NB4 (cell line): ENCODE measurements at places on chromosomes 12 and 14.

DNA sequence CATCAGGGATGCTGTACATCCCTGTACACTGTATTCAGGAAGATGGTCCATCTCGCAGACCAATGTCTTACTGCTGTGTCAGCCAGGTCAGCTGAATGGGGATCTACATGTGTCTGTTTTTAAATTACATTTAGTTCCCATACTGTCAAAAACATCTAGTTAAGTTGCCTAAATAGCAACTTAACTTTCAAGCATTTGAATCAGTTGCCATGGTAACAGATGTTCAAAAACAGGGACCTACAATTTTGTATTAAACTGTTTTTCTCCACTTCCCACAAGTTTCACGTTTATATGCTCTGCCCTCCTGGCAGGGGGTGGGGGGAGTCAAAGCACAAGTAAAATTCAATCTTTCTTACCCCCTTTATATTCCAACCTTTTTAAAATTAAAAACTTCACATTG is 38.3 kb downstream of the C12orf42 start:
- DNase-seq = no peak

- DNase-seq = peak; percentile 30
Measured at GRCh38 chr12:3076730-3077571, at the start of gene TSPAN9. TSPAN9 (plus strand) TSS chr12:3077379; CDS start chr12:3201194, 123,815 bp downstream.

GRCh38 chr14:51430079-51430478 is 190.0 kb downstream of the TMX1 start:
- DNase-seq = no peak

GRCh38 chr14:54933006-54933405 is 30.4 kb upstream of the GCH1 start:
- no peak for DNase-seq

GRCh38 chr12:4975574-4975973 is 65.9 kb downstream of the KCNA1 start:
- DNase-seq = no peak

GRCh38 chr14:102320033-102320660 is 601 bp downstream of the ZNF839 start:
- peak; percentile 57 for DNase-seq

GRCh38 chr12:120940006-120940405 is 35.8 kb upstream of the SPPL3 start:
- peak; percentile 54 for DNase-seq

DNA sequence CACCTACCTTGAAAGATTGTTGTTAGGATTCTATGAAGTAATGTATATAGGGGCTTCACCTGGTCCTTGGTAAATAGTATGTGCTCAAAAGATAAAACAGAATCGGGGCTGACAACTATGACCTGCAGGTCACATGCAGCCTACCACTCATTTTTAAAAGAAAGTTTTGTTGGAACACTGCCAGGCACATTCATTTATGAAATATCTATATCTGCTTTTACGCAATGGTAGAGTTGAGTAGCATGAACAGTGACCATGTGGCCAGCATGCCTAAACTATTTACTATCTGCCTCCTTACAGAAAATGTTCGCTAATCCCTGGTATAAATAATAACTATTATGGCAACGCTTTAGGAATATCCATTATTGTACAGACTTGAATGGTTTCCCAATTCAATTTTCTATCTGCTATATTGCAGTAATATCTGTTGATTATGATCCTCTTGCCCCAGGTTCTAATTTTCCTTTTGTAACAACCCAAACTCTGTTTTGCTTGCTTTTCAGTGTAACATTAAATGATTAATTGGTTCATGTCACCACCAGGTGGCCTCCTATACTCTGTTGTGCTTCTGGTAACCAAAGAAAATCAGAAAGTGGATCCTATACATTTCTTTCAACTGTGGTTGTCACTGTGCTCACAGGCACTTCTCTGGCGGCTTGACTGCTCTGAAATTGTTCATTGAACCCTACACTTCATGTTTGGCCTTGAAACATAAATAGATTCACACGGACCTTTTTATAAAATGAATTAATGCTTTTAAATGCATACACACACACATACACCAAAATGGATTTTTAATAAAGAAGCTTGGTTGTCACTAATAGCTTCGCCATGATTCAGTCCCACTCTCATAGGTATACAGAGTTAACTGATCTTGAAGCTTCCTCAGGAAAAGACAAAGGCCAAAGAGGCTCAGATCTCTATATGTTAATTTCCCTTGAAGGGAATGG is 227.7 kb upstream of the NPAS3 start:
- peak; percentile 37 for DNase-seq

DNA sequence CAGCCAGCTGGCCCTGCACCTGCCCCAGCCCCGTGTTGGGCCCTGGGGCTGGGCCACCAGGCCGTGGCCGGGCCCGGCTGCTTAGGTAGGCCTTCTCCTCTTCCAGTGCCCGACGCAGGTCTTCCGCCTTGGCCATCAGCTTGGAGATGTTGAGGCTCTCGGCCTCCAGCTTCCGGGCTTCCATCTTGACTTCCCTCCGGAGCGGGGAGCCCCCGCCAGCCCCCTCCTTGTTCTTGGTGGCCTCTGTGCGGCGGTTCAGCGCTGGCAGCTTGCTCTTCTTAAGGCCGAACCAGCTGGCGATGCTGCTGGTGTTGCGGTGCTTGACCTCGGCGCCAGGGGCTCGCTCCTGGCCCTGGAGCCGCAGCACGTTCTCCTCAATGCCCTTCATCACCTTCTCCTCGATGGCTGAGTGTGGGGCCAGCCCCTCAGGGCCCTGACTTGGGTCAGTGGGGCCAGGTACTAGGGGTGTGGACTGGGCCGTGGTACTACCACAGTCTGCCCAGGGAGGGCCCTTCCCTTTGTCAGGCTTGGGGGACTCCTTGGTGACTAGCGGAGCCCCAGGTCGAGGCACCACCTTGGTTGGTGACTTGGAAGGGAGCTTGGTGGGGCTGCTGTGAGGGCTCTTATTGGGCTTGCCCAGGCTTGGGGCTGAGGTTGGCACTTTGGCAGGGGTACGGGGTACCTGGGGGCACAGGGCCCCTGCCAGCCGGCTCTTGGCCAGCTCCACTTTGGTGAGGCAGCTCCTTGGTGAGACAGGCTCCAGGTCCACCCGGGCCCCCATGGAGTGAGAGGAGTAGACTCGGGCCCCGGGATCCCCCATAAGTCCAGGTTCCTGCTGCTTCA is 33.2 kb downstream of the NCKAP5L start:
- DNase-seq = no peak

DNA sequence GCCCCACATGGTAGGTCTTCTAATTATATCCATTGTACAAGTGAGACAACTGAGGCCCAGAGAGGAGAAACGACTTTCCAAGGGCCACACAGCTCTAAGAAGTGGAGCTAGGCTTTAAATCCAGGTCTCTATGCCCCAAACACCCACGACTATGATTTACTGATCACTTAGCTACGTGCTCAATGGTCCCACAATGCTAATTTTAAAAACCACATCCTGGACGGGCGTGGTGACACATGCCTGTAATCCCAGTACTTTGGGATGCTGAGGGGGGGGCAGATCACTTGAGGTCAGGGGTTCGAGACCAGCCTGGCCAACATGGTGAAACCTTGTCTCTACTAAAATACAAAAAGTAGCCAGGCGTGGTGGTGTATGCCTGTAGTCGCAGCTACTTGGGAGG is 8.4 kb upstream of the MLEC start:
- peak; percentile 67 for DNase-seq

GRCh38 chr12:18747895-18748294 is 10.0 kb downstream of the CAPZA3 start:
- no peak for DNase-seq

- DNase-seq = no peak
Measured at GRCh38 chr12:108211157-108211556, 82.1 kb downstream of the WSCD2 start.

- DNase-seq = peak; percentile 56
Measured at GRCh38 chr12:117580718-117581062, 219.3 kb upstream of the NOS1 start.

- no peak for DNase-seq
Measured at GRCh38 chr12:23523339-23523738, 426.1 kb downstream of the SOX5 start.

GRCh38 chr14:101072945-101073597 is 169.5 kb upstream of the RTL1 start:
- peak; percentile 98 for DNase-seq

- no peak for DNase-seq
Measured at GRCh38 chr14:99910337-99911309, 117.4 kb downstream of the EML1 start.

GRCh38 chr14:64233531-64234190 is 60.5 kb downstream of the ESR2 start:
- DNase-seq = no peak

DNA sequence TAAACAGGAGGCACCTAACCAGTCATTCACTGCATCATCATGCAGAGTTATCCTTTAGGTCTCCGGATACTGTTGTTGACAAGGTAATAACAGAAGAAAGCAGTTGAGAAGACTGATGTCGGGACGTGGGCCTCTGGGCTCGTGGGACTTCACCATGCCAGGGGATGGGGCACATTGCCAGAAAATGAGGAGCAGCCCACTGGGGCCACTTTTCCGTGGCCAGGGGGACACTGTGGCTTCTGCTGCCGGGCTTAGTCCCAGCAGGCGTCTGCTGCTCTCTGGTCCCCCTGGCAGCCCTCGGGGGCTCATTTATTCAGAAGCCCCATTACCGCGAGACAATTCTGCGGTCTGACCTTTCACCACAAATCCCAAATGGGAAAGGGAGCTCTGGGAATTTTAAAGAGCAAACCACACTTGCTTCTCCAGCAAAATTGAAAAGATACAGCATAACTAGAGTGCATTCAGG is 201.2 kb downstream of the DAD1 start:
- no peak for DNase-seq

GRCh38 chr14:72513965-72514659 is 379.8 kb downstream of the DPF3 start:
- DNase-seq = peak; percentile 52

DNA sequence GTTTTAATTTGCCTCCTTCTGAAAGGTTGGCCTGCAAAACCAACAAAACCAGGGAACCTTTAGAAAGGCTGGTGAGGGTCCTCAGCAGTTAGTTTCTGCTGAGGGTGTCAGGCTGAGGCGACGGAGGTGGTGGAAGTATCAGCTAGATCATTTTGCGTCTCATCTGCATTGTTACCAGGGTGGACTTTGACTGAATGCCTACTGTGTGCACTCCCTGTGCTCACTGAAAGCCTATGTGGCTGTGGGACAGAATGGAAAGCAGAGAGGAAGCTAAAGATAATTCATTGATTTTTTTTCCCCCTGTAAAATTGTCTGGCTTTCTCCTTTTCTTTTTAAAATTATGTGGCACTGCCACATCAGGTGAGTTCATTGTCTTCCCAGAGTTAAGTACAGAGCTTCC is 68.4 kb upstream of the SRSF5 start:
- DNase-seq = no peak

- no peak for DNase-seq
Measured at GRCh38 chr12:25835385-25835784, 123.1 kb upstream of the RASSF8 start.

DNA sequence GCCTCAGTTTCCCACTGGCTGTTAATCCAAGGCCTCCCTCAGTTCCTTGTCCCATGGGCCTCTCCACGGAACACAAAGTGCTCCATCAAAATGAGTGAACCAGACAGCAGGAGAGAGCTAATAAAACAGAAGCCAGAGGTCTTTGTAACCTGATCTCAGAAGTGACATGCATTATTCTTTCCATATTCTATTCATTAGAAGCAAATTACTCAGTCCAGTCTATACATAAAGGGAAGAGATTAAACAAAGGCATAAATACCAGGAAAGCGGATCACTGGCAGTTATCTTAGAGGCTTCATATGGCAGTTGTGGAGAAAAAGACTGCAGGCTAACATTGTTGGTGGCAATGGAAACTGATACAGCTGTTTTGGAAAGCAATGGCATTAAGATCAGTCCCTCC is 170.6 kb upstream of the GARIN6 start:
- no peak for DNase-seq

GRCh38 chr14:54498095-54498531 is 9.3 kb upstream of the GMFB start:
- no peak for DNase-seq

DNA sequence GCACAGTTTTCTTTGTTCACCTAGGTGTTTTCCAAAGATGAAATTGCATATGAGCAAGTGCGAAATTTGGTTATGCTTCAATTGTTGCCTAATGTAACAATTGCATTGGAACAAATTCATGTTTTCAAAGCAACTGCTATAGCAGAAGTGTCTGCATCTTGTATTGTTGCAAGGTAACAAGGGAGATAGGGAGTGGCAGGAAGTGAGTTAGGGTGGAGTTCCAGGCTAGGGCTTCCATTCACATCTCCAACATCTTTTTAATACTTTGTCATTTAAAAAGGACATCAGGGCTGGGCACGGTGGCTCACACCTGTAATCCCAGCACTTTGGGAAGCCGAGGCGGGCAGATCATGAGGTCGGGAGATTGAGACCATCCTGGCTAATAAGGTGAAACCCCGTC is 312.3 kb upstream of the E2F7 start:
- DNase-seq = no peak

DNA sequence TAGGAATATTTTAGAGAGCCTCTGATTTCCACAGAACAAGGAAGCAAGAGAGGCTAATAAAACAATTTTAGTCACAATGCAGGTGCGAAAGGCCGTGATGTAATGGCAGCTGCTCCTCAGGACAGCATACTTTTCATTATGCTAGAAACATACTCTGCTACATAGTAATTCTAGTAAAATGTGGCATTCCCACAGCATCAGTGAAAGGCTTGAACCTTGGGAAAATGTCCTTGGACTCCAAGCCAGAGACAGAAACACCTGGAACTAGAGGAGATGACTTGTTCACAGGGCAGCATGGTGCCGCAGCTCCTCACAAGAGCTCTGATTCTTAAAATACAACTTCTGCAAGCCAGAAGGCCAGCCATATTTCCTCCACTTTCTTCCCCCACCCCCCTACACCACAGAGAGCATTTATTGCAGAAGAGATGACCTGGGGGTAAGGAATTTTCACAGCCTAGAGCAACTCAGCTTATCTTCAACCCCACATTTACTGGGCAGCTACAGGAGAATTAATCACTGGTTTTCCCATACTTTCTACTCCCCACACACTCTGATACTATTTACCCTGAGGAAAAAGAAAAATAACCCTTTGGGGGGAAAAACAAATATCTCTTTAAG is 15.8 kb downstream of the ABCC9 start:
- no peak for DNase-seq

DNA sequence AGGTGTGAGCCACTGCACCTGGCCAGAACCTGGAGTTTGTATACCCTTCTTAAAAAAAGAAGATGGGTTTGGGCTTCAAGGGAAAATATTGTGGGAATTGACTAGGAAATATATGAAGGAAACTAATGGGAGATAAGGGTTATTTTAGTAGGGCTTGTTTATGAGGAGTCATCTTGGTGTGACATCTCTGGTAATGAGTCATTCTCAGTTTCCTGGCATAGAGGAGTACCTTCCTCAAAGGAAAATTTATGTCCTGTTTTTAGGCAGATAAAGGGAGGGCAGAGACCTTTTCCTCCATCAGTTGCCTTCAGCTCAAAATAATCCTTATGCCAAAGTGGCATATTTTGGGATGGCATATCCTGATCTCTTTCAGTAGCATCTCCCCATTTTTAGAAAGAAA is 30.6 kb upstream of the NFKBIA start:
- DNase-seq = no peak

DNA sequence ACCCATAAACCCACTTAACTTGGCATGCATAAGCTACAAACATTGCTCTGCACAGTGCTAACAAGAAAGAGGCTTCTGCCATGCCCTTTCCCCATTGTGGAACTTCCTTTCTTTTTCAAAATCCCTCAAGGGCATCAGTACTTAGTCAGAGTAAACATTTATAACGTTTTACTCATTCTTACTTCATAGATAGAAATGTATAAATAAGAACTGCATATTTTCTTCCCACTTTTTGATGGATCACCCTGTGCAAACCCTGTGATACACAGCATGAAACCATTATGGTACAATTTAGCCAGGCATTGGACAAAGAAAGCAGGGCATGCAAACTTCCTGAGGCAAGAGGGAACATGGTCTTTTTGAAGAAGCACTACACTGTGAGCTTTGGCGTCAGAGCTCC is 113.8 kb upstream of the FOXG1 start:
- no peak for DNase-seq
